Stimulated activated CD4-positive, alpha-beta T cell treated with anti-CD3 and anti-CD28 coated beads, Interleukin-15, amount 100 ng/mL, for 48 hours (primary cell): ENCODE measurements at places on chromosomes 11 and 22.
A peak's percentile ranks its signal among the peaks of the same experiment; 100 is the strongest.

DNA sequence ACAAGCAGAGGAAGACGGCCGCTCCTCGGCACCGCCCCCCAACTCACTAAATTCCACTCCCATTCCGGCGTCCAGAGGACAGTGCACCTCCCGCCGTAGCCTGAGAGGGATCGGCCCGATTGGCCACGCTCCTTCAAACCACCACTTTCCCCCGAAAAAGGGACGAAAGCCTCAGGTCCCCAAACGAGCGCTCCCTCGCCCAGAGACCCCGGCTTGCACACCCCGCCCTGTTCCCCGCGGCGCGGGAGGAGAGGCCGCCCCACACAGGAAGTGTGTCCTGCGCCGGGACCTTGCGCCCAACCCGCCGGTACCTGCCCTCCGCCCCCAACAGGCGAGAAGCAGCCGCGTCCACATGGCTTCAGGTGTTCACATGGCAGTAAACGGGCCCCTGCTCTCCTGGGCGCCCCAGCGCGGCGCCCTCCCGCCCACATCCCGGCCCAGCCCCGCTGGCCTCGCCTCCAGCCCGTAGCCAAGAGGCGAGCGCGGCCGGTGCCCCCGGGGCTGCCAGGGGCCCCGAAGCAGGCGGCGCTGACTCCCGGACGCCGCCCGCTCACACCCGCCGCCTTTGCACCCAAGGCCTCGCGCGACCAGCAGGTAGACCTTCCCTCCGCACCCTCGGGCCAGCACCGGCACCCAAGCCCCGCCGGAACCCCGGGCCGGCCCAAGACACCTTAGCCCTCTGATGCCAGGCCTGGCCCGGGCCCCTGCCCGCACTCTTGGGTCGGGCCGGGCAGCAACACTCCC is 849 bp downstream of the TCF20 start:
- DNase-seq = peak; percentile 64

DNA sequence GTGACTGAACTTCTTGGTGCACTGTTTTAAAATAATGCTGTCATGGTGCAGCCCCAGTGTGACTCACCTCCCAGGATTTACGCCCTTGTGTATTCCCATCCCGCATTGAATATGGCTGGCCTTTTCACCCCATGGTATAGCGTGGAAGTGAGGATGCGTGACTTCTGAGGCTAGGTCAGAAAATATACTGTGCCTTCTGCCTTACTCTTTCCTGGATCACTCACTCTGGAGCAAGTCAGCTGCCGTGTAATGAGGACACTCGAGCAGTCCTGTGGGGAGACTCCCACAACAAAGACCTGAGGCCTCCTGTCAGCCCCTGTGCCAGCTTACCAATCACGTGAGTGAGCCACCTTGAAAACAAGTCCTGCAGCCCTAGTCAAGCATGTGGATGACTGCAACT is 471.9 kb upstream of the KIRREL3 start:
- no peak for DNase-seq

GRCh38 chr11:74090701-74091100 is 80.1 kb downstream of the C2CD3 start:
- no peak for DNase-seq

DNA sequence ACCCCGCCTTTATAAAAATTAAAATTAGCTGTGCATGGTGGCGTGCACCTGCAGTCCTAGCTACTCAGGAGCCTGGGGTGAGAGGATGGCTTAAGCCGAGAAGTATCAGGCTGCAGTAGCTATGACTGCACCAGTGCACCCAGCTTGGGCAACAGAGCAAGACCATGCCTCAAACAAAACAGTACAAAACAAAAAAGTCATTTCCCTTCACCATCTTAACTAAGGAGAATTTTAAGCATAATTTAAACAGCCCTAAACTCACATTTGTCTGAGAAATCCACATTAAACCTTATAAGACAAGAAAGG is 23.3 kb upstream of the TFIP11 start:
- no peak for DNase-seq

- DNase-seq = no peak
These were observed 179.2 kb upstream of the ZC3H12C start for GRCh38 chr11:109914038-109914437.

- no peak for DNase-seq
These were observed 9.1 kb downstream of the TRPT1 start for GRCh38 chr11:64216879-64217278.

DNA sequence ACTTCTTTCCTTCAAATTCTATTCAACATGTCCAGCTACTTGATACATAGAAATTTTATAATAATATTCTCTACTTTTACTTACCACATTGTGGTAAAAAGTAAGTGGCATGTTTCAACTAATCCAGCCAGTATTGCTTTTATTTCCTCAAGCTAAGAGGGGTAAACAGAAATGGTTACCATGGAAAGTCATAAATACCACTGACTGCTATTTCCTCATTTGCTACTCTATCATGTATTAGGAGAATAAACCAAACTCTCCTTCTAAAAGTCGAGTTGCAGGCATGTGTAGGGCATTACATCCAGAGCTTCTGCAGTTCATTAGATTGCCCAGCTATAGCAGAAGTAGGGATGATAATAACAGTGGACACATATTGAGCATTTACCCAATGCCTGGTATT is 208.4 kb downstream of the MAML2 start:
- DNase-seq = no peak

- DNase-seq = no peak
These were observed 1.0 kb upstream of the C11orf96 start for GRCh38 chr11:43941257-43941994.

DNA sequence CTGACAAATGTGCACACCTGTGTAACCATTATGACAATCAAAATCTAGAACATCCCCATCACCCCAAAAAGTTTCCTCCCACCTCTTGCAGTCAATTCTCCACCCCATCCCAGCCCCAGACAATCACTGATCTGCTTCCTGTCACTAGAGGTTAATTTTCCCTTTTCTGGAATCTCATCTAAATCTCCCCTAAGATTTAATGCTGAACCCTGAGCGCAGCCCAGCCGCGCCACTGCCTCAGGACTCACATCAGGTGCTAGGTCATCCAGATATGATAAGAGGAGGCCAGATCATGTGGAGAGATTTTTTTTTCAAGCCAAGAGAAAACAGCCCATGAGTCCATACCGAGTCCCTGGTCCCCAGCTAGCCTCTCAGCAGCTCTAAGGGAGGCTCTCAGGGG is 4.3 kb upstream of the TMPRSS13 start:
- no peak for DNase-seq

DNA sequence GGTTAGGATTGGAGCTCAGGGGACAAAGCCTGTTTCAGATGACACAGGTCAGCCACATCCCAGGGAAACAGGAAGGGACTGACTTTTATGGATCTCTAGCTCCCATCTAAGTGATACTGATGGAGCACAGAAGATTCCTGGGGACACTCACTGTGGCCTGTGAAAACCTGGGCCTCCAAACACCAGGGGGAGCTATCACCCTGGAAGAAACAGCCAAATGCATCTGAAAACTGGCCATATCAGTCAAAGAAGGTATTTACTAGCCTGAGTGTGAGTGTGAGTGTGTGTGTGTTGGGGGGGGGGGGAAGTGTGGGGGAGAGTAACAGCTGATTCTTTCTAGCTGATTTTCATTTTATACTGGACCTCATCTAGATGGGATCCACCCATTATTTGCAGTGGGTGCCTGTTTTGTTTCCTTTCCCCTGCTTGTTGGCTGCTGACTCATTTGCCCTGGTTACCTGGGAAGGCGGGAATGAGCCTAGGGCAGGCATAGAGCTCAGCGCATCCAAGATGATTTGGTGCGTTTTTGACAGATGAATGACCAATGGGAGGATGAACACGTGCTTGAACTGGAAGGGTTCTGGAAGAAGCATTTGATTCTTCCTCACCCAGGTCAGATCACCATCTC is 284.0 kb downstream of the KIRREL3 start:
- DNase-seq = peak; percentile 16

- DNase-seq = no peak
These were observed 234.0 kb downstream of the MIAT start for GRCh38 chr22:26891429-26891828.

- DNase-seq = peak; percentile 53
These were observed 25.9 kb upstream of the ATXN10 start for GRCh38 chr22:45645526-45646414.

DNA sequence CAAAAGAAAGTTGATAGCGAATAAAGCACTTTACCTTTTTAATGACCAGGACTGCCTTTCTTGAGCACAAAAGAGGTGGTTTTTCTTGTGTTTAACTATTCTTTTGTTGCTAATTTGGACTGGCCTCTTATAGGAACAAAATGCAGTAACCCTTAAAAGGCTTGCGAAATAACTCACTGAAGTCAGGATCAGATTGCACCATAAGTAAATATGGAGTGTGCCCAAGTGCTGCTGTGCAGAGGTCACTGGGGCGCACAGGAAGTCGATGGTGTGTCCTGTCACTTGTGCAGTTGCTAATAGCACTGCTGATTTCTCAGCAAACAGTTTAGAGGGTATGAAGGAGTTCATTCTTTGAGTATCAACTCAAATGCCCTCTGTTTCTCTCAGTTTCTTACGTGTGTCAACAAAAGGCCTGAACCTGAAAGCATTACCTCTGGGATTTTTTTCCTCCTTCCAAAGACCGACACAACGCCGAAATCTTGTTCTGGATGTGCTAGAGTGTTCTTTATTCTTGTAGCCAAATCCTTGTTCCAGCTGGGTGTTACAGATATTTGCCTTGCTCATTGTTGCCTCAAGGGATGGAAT is 71.3 kb downstream of the ATXN10 start:
- DNase-seq = no peak

DNA sequence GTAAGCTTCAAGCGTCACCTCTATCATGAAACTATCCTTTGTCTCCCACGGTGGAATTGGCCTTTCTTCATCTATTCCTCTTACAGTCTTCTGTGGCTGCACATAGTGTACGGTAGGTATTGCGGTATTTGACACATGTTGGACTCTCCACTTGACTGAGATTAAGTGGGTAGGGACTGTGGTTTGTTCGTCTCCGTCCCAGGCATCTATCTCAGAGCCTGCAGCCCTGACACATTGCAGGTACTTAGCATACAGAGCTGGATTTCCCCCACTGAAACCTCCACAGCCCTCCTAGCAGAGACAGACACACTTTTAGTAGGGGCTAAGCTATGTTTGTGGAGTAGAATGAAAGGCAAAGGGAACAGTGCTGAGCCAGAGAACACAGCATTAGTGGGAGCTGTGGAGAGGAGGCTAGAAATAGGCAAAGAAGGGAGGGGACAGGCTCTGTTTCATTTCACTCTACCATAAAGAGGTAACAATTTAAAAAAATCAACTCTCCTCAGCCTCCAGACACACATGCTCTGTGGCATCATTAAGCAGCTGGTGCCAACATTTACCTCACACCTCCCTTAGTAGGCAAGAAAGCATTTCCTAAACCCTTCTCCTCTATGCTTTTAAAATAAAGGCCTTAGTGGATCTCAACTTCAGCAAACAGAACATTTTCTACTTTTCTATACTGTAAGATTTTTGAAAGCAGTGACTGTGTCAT is 277.5 kb downstream of the KIRREL3 start:
- no peak for DNase-seq

- no peak for DNase-seq
These were observed 50.9 kb downstream of the TRIOBP start for GRCh38 chr22:37747715-37748100.

DNA sequence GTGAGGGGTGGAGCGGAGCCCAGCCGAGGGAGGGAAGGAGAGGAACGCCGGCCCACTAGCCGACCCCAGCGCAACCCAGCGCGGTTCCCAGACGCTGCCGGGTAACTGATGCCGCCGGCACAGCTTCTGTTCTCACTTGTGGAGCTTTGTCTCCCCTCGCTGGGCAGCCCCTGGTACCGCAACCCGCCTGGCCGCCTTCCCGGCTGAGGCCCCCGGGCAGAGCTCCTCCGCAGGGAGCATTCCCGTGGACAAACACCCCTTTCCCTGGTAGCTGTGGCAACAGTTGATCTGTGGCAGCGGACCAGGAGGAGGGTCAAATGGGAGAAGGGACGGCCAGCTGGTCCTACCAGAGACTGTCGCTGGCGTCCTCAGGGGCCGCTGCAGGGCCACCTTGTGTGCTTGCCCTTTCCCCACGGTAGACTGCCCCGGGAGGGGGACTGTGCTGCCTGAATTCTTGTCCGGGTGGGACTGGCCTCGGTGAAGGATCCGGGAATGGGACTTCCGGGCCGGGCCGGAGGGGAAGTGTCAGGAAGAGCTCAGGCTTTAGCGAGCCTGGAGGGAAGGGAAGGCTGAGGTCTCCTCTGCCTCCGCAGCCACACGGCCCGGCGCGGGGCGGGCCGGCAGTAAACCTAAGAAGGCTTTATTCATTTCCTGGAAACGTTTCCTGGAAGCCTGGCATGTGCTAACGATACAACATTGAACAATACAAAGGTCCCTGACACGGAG is 468.0 kb downstream of the OPCML start:
- no peak for DNase-seq

GRCh38 chr22:26565181-26565580 is 24.8 kb downstream of the TPST2 start:
- no peak for DNase-seq

GRCh38 chr11:72743321-72744221 is 8.6 kb downstream of the ARAP1 start:
- no peak for DNase-seq

GRCh38 chr11:86524620-86525352 is 147.6 kb downstream of the ME3 start:
- DNase-seq = no peak

- DNase-seq = no peak
These were observed 41.8 kb upstream of the PRODH start for GRCh38 chr22:18977824-18978425.

DNA sequence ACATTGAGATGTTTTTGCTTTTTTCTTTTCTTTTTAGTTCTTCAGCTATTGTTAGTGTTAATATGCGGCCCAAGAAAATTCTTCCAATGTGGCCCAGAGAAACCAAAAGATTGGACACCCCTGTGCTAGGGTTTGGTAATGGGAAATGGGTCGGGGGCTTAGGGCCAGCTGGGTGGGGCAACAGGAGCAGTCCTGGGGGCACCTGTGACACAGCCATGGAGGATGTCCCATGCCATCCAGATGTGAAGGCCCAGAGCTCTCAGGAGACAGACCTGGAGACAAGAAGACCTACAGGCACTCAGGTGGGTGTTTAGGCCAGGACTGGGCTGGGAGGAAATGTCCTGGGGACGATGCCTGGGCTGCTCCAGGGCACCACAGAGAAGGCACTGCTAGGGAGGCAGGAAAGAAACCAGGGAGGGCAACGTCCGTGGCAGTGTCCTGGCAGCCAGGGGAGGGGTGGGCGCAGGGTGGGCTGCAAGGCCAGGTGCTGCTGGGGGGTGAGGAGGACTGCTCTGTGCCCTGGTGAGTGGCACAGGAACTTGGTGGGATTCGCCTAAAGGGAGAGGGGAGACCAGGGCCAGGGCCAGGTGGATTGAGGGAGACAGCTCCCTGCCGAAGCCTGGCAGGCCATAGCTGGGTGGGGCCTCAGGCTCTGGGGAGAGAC is 21.4 kb downstream of the RELT start:
- DNase-seq = no peak
